Smooth muscle cell of the brain vasculature (primary cell): ENCODE measurements at places on chromosomes 5 and 9.

GRCh38 chr9:734831-735511, 106.5 kb upstream of the DMRT1 start:
- peak; percentile 65 for DNase-seq

GRCh38 chr5:132095424-132095972, 21.9 kb downstream of the CSF2 start:
- DNase-seq: no peak

GRCh38 chr9:110626101-110626829, 42.3 kb upstream of the MUSK start:
- peak; percentile 80 for DNase-seq

GRCh38 chr5:96562614-96563013, 99.6 kb upstream of the CAST start:
- no peak for DNase-seq

DNA sequence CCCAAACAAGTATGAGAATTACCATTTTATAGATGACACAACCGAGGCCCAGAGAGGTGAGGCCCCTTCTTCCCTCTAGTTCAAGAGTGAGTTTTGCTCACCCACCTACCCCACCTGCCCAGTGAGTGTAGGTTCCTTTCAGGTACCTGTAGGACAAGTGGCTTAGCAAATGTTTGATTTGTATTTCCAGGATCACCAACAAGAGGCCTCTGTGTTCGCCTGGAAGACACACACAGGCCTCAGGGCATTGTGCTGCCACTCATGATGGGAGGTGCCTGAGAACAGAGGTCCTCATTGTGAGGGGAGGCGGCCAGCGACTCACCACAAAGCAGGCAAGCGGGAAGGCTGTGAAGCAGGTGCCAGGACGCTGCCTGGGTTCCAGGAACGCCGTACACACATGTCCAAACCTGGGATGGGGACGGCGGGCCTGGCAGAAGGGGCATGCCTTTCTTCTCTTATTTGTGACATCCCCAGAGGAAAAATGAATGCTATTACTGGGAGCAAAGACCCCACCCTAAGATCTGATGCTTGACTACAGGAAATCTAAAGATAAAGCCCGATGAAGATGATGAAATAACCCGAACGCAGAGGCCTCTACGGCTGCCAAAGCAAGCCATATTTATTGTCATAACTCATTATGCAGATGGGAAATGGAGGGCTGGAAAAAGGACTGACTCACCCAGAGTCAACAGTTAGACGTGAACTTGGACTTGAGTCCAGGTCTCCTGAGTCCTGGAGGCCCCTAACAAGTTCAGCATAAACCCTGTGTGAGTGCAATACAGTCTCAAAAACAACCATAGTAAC, 60.2 kb upstream of the SLC25A51 start:
- DNase-seq: peak; percentile 79

DNA sequence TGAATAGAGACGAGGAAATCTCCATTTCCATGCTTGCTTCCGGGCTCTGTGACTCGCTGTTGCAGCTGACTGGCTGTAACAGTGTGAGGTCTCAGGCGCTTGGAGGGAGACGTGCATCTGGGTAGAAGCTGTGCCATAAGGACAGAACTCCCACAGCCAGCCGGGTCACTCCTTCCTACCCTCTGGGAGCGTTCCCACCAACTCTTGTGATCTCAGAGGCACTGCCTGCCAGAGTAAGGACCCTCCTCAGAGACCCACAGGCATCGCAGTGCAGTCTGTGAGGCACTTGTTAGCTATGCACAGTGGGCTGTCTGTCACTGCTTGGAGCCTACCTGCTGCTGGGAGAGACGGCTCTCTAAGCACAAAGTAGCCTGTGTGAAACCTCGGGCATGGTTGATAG, 203.4 kb upstream of the SEMA6A start:
- no peak for DNase-seq

GRCh38 chr9:122835313-122835731, 6.9 kb upstream of the PDCL start:
- no peak for DNase-seq

DNA sequence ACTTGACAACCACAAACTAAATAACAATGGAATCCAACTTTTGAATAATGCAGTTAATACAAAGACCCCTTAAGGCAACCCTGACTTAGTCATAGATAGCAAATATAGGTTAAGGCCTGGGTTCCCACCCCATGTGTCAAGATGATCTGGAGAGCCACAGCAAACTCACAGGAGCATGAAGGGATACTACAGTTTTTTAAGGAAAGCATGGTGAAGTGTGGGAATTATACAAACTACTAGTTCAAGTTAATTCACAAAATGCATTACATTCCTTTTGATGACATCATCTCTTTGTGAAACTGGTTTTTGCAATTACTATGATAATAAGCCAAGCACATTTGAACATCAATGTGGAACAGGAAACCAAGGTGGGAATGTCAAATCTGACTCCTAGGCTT, 50.6 kb downstream of the LHFPL2 start:
- DNase-seq: no peak

GRCh38 chr5:36416605-36417004, 114.9 kb upstream of the RANBP3L start:
- DNase-seq: no peak

GRCh38 chr9:137152844-137153405, 14.0 kb downstream of the GRIN1 start:
- no peak for DNase-seq

DNA sequence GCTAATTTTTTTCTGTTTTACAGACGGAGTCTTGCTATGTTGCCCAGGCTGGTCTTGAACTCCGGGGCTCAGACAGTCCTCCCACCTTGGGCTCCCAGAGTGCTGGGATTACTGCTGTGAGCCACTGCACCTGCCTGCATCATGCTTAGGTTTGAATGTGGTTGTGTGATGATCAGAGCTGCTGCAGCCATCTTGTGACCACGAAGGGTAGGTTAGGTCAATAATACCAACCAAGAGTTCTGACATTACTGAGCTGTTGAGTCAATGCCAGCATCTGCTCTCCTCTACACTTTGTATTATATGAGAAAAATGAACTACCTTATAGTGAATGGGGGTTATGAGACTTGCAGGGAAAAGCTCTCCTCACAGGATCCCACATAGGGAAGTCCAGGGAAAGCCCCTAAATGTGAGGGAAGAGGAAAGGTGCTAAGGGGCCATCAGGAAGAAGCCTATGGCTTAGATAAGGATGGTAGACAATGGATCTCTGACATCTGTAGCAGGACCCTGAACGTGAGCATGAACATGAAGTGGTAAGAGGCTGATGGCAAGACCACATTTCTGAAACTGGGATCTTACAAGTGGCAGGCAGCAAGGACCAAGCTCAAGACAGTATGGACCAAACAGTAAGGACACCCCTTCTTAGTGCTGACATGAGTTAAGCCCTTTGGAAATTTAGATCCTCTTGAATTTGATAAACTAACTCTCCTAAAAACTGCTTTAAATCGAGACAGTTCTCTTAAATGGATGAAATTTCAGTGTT, 75.7 kb upstream of the ZNF169 start:
- DNase-seq: no peak

- DNase-seq: no peak
Observed at GRCh38 chr5:160887780-160888179, 35.8 kb upstream of the ATP10B start.

- no peak for DNase-seq
Observed at GRCh38 chr5:94693043-94693822, 74.8 kb downstream of the SLF1 start.

GRCh38 chr5:145939540-145940065, 3.2 kb downstream of the SH3RF2 start:
- DNase-seq: no peak

GRCh38 chr5:2897276-2897961, 145.9 kb upstream of the IRX2 start:
- no peak for DNase-seq

DNA sequence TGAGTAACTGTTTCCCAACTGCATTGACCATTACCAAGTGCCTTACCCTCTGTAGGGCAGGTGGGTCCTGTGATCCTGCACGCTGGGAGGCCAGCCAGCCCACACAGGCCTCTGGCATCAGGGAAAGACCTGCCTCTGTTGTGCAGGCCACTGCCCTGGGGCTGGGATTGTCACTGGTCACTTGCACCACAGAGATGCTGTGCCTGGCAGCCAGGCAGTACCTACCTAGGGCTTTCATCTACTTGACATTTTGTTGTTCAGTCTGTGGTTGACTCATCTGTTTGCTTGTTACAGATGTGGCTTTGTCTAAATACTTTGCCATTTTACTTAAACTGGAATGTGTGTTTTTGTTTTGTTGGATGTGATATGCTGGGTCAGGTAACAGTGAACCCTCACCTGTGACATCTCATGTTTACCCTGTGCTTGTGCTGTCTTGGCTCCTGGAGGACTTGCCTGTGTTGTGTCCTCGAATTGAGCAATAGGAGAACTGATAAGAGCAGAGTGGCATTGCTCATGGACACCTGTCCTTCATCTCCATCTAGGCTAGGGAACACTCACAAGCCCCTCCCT, 32.8 kb downstream of the SECISBP2 start:
- no peak for DNase-seq

GRCh38 chr9:76037587-76038225, 147.2 kb downstream of the PCSK5 start:
- DNase-seq: no peak

DNA sequence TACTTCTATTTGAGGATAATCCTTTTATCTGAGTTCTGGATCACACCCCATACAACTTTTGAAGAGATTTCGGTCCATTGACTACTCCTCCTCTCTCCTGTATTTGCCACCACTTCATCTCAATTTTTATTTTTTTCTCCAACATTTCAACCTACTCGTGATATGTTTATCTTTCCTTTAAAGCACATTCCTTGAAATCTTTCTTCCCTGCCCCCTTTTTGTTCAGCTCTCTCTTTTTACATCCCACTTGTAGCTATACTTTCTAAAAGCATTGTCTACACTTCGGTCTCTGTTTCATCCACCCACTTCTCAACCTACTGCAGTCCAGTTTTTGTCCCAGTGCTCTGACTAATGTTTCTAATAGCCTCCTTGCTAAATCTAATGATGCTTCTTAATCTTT, 299.4 kb downstream of the PSAT1 start:
- no peak for DNase-seq

DNA sequence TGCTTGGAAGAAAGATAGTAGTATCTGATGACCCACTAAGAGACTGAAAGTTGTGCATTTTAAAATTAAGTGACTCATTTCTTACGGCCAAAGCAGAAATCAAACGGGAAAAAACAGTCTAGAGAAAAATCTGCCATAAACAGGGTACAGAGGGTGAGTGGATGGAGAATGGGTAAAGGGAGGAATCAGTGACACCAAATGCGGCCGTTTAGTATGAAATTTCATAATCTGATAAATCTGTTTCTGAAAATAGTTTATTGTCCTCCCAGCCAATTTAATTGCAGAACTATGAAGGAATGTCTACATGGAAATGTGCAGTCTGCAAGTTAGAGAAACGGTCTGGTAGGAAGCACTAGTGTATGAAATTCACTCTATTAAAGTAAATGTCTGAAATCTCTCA, 39.5 kb downstream of the ADAMTS12 start:
- no peak for DNase-seq

- no peak for DNase-seq
Observed at GRCh38 chr5:73130811-73131210, 10.4 kb downstream of the TMEM171 start.

DNA sequence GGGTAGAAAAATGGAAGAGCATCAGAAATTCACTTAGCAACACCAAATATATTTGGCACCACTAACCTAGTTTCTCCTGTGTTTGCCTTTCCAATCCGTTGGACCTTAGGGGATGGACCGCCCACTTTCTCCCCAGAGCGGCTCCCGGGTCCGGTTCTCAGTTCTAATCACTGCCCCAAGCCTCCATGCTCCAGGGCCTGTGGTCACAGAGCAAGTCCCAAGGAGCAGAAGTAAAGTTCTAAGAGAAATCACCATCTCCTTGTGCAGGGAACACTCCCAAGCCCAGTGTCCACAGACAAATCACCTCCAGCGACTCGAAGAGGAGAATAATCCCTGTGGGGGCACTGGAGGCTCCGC, 728 bp upstream of the SLC1A1 start:
- DNase-seq: no peak

DNA sequence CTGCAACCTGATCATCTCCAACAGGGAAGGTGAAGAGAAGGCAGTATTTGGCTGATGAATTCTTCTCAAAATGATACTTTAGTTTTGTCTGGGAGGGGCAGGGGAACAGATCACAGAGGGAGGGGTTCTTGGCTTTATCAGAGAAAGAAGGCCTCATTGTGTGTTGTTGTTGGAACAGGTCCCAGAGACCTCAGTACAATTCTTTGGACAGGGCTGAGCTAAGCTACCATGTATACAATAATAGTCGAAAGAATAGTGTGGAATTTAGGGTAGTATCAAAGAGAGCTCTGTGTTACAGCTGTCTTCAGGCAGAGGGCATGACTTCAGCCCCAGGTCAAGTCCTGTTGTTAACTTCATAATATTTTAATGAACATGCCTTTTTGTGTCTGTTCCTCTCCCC, 39.9 kb downstream of the ARHGAP26 start:
- DNase-seq: no peak

DNA sequence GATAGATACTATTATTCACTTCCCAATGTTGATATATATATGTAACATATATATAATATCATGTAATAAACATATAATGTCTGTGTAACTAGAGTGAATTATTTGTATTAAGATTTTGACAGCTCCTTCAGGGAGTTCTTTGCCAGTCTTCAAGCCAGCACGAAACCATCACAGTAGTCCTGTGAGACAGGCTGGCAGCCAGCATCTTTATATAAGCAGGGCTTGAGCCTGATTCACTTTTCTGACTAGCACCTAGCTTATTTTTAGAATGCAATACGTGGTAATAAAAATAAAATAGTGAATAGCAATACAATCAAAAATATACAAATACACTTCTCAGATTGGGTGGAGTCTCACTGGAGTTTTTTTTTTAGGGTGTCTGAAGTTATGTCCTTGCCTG, 20.7 kb upstream of the GDA start:
- no peak for DNase-seq

DNA sequence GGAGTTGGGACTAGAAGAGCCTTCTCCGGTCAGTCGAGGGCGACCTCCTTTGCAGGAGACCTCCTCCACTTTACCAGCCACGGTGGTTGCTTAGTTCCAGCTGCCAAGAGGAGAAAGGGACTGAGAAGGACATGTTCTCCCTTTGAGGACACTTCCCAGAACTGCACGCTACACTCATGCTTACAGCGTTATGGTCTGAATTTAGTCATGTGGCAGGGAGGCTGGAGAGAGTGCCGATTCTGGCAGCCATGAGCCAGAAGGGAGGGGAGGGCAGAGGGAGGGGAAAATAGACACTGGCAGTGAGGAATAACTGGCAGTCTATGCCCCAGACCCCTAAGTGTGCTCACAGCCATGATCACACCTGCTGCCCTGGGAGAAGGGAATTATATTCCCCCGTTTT, 47.8 kb downstream of the TSPAN17 start:
- DNase-seq: no peak

- no peak for DNase-seq
Observed at GRCh38 chr9:97327562-97327961, 20.1 kb downstream of the CCDC180 start.

- DNase-seq: no peak
Observed at GRCh38 chr5:142636093-142636492, 49.8 kb downstream of the FGF1 start.

GRCh38 chr5:103510851-103511553, 51.6 kb downstream of the NUDT12 start:
- DNase-seq: no peak

GRCh38 chr5:72836810-72837209, 20.3 kb downstream of the TNPO1 start:
- DNase-seq: no peak

GRCh38 chr5:34013547-34013946, 5.7 kb upstream of the AMACR start:
- no peak for DNase-seq

- DNase-seq: no peak
Observed at GRCh38 chr9:132056717-132057560, 22.7 kb downstream of the MED27 start.

GRCh38 chr5:17402289-17403121, 95.5 kb upstream of the TAF11L2 start:
- no peak for DNase-seq

GRCh38 chr9:70805949-70806348, 315.5 kb downstream of the TRPM3 start:
- no peak for DNase-seq
